ENCODE measurements at places on chromosomes 1 and 21. TPM values are rescaled to one million over a fixed set of nuclear protein-coding genes. Genes with fewer than 3 reads are reported as not detected.
A peak's percentile ranks its signal among the peaks of the same experiment; 100 is the strongest.

DNA sequence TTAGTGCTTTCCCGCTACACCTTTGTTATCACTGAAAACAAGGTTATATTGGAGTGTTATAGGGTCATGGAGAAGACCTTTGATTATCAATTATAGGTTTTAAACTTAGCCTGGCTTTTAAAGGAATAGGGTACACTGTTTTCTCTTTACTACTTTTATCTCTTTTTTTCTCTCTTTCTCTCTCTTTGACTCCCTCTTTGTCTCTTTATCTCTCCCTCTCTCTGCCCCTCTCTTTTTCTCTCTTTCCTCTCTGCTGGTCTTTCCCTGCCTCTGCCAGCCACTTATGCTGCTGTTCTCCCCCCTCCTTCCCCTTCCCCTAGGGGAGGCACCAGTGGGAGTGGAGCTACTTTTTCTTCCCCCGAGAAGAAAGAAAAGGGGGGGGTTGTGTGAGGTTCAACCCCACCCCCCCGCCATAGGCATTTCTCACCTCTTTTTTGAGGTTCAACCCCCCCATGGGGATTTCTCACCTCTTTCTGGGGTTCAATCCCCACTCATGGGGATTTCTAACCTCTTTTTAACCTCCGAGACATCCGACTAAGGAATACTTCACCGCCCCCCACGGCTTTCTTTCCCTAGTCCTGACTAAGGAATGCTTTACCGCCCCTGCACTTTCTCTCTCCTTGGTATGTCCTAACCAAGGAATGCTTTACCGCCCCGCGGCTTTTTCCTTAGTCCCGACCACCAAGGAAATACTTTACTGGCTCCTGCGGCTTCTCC, 17.2 kb upstream of the ZBTB8B start:
- no peak for DNase-seq

GRCh38 chr1:101311146-101311920, 74.5 kb downstream of the S1PR1 start:
- DNase-seq: no peak

DNA sequence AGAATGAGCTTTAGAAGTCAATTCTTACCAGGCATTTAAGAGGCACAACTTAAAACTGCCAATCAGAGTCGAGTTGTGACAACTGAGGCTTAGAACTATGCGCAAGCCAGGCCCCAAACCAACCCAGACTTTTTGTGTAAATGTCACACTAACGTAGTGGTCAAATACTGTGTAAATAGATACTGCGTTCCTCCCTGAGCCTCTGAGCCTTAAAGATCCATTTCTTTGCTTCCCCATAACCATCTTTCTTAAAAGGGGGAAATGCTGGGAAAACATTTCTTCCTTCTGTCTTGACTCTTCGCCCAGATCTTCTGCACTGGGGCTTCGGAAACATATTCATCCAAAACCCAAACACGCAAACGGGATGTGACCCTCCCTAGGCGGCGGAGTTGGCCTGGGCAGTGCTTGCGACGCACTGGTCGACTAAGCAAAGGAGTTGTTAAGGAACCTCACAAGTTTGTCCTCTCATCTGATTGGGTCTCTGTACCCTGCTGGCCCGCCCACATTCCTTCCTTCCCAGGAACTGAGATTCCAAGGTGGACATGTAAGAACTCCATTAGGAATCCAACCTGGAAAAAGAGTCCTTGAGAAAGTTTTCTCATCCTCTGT, 2.6 kb downstream of the ADAMTS5 start:
- no peak for DNase-seq

DNA sequence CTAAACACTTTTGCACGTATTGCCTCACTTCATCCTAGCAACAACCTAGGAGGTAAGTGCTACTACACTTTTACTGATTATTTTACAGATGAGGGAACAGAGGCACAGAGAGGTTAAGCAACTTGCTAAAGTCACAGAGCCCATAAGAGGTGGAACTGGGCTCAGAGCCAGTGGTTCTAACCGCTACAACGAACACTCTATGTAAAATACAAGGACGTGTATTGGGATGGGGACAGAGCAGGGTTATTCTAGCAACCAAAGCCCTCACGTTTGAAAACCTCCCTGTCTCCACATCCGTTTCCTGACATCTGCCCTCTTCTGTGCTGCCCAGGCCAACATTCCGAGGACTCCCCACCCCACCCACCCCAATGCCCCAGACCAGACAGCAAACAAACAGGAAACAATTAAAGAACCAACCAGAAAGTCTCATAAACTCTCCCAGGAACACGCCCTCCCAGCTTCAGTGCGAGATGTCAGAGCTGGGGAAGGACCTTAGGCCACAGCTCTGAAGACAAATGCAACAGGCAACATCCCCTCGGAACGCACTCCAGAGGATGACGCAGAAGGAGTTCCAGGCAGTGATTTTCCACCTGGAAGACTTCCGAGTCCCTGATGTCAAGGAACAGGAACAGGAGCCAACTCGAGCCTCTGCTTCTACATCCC, 41.1 kb downstream of the GLIS1 start:
- no peak for DNase-seq

- no peak for DNase-seq
Measured at GRCh38 chr1:204826970-204827369, 43.7 kb upstream of the NFASC start.

DNA sequence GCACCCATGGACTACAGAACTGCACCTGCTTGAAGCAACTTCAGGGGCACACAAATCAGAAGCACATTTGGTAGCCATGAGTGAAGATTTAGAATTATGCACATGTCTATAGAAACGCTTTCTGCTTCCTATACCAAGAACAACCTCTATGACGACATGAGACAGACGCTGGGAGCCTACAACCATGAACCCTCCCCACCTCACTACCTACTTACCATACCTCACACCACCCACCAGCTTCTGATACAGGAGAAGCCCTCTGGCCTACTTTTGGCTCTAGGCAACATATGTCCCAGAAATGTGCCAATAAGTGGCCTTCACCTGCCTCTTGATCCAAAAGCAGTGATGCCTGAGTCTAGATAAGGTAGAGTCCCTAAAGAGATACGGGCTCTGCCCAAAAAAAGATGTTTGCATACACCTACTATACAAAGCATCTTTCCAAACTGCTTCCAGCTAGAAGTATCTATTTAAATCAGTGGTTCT, 58.5 kb downstream of the SLC45A1 start:
- no peak for DNase-seq

GRCh38 chr1:160398823-160399222, 1.5 kb upstream of the VANGL2 start:
- DNase-seq: no peak

DNA sequence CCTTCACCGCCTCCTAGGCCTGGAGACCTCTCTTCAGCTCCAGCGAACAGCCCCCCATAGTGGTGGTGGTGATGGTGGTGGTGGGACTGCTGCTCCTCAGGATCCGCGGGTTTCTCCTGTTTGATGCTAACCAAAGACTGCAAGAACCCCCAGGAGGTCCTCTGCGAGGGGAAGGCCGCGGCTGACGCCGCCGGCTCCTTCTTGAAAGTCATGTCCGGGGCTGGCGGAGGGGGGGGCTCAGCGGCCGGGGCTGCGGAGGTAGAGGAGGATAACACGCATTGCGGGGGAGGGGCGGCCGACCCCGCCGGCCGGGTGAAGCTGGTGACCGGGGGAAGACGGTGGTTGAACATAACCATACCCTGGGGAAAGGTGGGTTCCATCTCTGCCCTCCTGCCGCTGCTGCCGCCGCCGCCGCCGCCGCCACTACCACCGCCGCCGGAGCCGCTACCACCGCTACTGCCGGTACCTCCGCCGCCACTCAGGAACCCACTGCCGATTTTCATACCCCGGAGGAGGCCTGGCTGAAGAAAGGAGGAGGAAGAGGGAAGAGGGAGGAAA, 554 bp downstream of the ZNF281 start:
- DNase-seq: peak; percentile 59

DNA sequence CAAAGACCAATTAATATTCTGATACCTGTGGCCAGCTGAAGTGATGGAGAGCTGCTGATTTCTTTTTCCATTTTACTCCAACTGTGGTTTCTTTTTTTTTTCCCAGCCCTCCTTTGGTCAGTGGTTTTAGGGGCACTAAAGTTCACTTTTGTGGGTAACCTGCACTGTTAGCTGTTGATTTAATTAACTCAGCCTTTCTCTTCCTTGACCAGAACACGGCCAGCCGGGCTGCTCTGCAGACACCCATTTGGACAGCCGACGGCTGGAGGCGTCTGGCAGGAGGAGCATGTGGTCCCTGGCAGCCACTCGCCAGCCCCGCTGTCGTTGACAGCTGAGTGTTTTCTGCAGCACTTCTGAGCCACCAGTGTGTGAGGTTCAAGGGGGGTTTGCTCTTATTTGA, 136.2 kb upstream of the RUNX3 start:
- DNase-seq: no peak

GRCh38 chr1:199954699-199955098, 72.8 kb upstream of the NR5A2 start:
- no peak for DNase-seq

DNA sequence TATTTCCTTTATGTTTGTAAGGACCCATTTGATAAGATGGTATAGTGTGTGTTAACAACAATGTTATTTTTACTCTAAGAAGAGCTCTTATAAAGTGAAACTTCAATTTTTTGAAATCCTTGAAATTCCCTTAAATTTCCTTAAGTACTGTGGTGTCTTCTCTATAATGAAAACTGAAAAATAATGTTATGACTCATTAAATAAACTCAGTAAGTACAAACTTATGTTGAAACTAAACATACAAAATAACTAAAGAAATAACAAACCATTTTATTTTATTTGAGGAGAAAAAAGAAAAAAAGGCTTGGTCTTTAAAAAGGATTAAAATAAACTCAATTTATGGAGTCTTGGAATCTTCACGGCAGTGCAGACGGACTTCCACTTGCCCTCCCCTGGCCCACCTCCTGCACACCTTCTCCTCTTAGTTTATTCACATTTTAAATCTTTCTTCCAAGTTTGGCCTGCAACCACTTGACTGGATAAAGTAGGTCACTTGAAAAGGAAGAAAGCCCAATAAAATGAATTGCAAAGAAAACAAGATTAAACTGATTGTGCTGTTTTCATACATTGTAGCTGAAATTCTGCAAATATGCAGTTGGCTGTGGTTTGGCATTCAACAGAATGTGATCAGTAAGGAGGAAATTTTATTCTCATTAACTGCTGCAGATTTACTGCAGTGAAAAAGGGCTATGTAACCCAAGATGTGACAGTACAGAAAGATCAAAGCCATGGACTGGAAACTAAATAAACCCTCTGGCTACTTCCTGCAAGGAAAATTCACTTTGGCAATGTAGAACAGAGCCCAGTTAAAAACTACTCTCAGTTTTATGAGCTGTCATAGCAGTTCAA, 48.5 kb upstream of the SCYL3 start:
- DNase-seq: peak; percentile 68

- no peak for DNase-seq
Measured at GRCh38 chr1:241390526-241390925, 33.5 kb upstream of the RGS7 start.

HSD3B2 gene
- total RNA-seq: not detected

PLA2G2C gene
- total RNA-seq: not detected

SERPINC1 gene
- total RNA-seq: not detected

DNM3 gene
- total RNA-seq: 3.6 TPM

C1QC gene
- total RNA-seq: not detected

PPOX gene
- 28.9 TPM for total RNA-seq

WNT2B gene
- total RNA-seq: 3.6 TPM

DHDDS gene
- 70.7 TPM for total RNA-seq

WDTC1 gene
- 27.6 TPM for total RNA-seq

PLCH2 gene
- total RNA-seq: 0.32 TPM

Measured in endothelial cell of umbilical vein (primary cell).